ENCODE measurements at places on chromosomes 2 and 18.

GRCh38 chr2:239917957-239918481, 107.1 kb downstream of the NDUFA10 start:
- no peak for DNase-seq

DNA sequence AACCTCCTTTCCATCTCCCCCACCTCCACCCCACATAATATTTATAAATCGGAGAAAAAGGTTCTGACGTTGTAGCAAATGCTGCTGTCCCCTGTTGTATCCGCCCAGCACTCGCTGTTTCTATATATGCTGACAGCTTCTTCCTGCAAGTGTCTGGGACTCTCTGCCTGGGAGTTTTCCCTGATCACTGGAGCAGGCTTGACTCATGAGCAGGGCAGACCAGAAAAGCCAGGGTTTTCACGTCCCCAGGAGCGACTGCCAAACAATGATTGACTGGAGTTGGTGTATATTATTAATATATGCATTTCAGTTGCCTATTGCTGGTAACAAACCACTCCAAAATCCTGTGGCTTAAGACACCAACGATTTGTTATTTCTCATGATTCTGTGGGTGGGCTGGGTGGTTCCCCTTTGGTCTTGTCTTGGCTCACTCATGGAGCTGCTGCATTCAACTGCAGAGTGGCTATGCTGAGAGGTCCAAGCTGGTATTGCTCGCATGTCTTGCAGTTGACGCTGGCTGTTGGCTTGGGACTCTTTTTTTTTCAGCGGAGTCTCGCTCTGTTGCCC, 21.2 kb upstream of the ASXL2 start:
- no peak for DNase-seq

DNA sequence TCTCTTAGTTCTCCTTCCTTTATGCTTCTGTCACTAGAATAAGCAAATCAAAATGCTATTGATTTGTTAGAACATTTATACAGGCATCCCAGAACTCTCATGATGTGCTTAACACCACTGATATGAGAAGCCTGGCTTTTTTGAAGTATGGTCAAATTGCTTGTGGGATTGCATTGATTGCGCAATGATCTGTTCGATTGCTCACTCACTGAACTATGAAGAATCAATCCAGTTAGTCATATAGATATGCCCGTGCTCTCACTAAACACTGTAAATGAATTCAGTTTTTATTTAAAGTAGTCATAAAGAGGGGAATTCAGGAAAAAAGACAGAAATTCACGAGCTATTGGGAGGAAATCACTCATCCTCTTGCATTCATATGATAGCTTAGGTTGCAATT, 1237.8 kb downstream of the SUCLG1 start:
- no peak for DNase-seq

GRCh38 chr2:241325257-241325656, 9.5 kb downstream of the SEPTIN2 start:
- DNase-seq: no peak

DNA sequence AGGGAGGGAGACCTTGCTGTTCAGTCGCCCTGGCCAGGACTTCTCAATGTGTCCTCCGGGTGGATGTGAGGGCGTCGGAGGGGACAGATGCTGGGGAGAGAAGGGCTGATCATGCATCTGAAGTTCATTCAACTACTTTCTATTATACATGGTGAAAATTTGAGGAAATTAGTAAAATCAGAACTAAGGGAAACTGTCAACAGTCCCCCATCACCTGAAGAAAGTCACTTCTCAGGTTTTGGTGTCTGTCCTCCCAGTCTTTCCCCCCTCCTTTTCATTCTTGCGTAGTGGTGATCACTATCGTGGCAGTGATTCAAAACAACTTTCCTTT, 17.4 kb upstream of the ACKR3 start:
- DNase-seq: no peak

- DNase-seq: no peak
These were observed 183.1 kb upstream of the HNRNPA3 start for GRCh38 chr2:177029501-177029900.

- DNase-seq: no peak
These were observed 87.9 kb downstream of the BCL2L11 start for GRCh38 chr2:111208639-111209038.

- DNase-seq: no peak
These were observed 46.3 kb downstream of the MERTK start for GRCh38 chr2:111944531-111945210.

DNA sequence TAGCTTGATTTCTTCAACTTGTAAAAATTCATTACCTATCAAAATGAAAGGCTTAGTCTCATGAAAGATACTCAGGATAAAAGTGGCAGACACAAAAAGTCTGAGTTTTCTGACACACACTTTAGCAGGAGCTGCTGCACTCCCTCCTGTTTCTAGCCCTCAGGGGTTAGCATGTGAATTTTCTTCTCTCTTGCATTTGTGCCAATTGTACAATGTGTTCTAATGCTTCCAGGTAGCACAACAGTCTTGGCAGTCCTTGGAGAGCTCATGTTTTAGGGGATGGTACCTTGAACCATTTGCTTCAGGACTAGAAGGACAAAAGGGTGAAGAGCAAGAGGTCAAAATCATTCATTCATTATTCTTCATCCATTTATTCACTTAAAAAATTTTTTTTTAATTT, 316.8 kb downstream of the AFF3 start:
- DNase-seq: no peak

- DNase-seq: no peak
These were observed 34.9 kb downstream of the NAB1 start for GRCh38 chr2:190683802-190684201.

DNA sequence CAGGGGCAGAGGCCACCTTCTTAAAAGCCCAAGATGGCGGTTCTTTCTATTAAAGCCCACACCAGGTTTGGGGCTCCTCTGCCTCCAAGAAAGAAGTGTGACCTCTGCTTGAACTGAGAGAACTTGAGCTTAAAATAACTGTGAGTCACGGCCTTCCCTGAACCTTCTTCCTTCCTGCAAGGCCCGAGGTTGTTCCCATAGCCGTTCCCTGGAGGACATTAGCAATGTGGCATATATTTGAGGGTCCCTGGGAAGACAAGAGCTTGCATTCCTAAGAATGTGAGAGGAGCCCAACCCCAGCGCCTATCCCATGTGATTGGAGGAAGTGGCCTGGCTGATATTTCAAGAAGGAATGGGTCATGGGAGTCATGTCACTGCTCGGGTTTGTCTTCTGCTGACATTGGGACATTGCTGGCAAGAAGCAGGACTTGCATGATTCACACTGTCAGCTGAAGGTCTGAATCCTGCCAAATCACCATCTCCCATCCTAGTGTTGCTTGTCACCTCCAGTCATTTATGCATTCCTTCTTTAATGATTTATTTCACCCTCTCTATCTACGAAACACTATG, 168.1 kb downstream of the TRIB2 start:
- peak; percentile 83 for DNase-seq

DNA sequence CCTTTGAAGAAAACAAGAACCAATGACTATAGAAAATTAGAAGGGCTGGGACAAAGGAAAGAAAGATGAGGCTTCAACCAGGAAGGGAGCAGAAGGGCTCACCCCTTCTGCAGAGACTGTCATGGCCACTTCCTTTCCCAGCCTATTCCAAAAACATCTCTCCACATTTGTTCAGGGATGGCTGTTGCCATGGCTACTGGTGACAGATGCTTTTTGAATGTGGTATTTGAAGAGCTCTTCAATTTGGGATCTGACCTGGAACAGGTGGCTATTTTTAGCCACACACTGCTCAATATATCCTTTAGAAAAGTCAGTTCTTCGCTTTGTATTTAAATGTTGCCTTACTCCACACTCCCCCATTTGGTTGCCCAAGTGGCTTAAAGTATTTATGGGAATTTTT, 64.1 kb upstream of the LCLAT1 start:
- no peak for DNase-seq

DNA sequence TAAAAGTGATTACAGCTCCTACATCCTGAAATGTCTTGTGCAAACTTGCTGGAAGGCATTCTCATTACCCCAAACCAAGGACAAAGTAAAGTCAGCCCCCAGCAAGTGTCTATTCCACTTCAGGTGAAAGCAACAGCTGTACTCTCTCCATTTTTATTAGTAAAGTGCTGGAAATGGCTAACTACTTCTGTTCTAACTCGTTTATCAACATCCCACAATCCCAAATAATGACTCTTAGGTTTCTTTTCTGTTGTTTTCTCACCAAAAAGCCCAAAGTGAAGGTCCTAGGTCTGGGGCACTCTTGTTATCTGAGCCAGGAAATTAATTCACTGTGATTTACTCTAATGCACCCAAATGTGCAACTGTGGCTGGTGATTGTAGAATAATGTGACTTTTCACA, 105.7 kb downstream of the LRRC30 start:
- no peak for DNase-seq

DNA sequence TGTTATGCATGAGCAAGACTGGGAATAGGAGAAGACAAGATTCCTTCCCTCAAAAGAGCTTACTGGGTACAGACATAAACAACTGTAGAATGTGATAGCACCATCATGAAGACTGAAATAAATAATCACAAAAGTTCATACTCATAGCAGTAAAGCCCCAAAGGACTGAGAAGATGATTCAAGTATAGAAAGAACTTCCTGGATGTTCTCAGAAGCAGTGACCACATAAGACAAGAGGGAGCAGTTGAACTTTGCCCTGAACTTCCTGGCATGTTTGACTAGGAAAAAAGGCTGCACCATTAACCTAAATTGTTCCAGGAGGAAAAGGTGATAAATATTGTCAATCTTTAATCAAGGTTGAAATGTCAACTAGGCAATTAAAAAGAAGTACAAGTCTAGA, 57.8 kb upstream of the CCDC141 start:
- DNase-seq: no peak

GRCh38 chr2:9205486-9205885, 1.1 kb upstream of the ASAP2 start:
- DNase-seq: no peak

All from AG08395 (cell line).